Spinal cord (tissue), 10 donors: ENCODE measurements at places on chromosomes 16 and 17. TPM values are rescaled to one million over a fixed set of nuclear protein-coding genes. Genes with fewer than 3 reads are reported as not detected.

DNA sequence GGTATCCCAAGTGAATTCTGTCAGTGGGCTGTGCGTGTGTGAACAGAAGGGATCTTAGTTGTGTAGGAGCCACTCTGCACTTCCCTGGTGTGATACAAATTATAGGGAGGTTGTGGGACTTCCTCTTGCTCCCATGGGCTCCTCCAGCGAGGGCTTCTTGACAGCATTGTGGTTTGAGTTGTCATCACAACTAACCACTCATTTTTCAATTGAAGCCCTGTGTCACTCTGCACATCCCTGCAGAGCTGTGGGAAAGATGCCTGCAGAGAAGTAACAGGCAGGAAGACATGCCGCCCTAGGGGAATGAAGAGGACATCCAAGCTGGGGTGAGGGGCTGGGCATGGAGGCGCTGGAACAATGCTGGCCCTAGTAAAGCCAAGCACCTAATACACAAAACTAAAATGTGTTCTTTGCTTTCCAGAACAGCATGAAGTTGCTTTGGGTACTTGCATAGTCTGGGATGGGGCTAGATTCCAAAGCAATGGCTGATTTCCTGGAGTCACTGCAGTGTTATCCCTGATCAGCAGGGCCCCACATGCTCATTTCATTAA lies 692.5 kb downstream of the TOX3 start:
- no peak for DNase-seq

GRCh38 chr17:68704871-68705713 lies 103.9 kb upstream of the FAM20A start:
- no peak for DNase-seq

GRCh38 chr17:16304830-16305229 lies 48.4 kb downstream of the CENPV start:
- no peak for DNase-seq

GRCh38 chr16:78177987-78178386 lies 78.5 kb downstream of the WWOX start:
- no peak for DNase-seq

FOXJ1 gene
- total RNA-seq, result 4.6 TPM

- no peak for DNase-seq
These were observed 9.8 kb downstream of the ITGAL start for GRCh38 chr16:30482366-30482765.

GSPT1 gene
- total RNA-seq, result 60.4 TPM

GRCh38 chr17:50952013-50952412 lies 85.9 kb upstream of the TOB1 start:
- DNase-seq, result no peak

- DNase-seq, result no peak
These were observed 3.8 kb downstream of the IL21R start for GRCh38 chr16:27405546-27406451.

DNA sequence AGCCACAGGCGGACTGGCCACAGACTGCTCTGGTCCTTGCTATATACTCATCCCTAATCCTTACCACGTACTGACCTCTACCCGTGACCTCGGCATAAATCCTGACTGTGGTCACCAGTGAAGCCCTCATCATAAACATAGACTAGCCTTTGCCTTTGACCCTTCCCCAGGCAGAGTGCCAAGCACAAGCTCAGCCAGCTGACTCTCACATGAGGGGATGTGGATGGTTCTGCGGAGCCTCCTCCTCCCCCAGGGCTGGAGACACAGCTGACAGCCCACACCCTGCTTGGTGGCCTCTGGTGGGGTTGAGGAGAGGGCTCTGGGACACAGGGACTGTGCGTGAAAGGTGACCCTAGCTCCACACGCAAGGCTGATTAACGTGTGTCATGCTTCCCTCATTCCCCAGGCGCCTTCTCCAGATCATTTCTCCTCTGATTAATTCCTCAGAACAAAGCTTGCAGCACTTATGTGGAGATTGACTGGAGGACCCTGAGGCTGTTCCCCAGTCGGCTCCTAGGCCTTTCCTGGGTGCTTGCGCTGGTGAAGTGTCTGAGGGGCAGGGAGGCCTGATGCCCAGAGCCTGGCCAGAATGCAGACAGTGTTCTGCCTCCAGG lies 241.5 kb upstream of the NLRP1 start:
- no peak for DNase-seq
